ENCODE measurements at places on chromosomes 3 and 15.

DNA sequence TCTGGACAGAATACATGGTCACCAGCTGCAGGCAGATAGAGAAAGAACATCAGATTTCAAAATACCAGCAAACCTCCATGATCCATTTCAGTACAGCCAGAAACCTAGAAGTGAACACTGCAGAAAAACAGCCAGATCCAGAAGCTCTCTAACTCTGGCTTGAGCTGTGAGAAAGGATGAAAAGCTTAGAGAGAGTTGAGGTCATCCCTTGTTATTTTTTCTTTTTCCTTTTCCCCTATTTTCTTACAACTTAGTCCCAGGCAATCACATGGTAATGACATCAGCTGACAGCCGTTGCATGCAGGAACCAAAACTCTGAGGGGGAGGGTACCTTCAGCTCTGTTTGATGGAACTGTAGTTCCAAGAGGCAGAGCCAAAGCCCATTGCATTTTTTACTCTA, 113.2 kb downstream of the TCF12 start:
- H3K27me3 ChIP-seq: no peaks in the 10 kb centered on the region
- peaks cover 41% of the 10 kb centered on the region for H3K4me1 ChIP-seq
- no peak for DNase-seq
- H3K4me3 ChIP-seq: no peak overlapping the region
- peaks cover 2% of the 10 kb centered on the region for H3K36me3 ChIP-seq

- H3K4me3 ChIP-seq: no peak overlapping the region
- no peaks in the 10 kb centered on the region for H3K27me3 ChIP-seq
- no peaks in the 10 kb centered on the region for H3K36me3 ChIP-seq
- no peak for DNase-seq
- H3K4me1 ChIP-seq: peaks cover 3% of the 10 kb centered on the region
Observed at GRCh38 chr15:98126326-98127085, 166.0 kb downstream of the ARRDC4 start.

DNA sequence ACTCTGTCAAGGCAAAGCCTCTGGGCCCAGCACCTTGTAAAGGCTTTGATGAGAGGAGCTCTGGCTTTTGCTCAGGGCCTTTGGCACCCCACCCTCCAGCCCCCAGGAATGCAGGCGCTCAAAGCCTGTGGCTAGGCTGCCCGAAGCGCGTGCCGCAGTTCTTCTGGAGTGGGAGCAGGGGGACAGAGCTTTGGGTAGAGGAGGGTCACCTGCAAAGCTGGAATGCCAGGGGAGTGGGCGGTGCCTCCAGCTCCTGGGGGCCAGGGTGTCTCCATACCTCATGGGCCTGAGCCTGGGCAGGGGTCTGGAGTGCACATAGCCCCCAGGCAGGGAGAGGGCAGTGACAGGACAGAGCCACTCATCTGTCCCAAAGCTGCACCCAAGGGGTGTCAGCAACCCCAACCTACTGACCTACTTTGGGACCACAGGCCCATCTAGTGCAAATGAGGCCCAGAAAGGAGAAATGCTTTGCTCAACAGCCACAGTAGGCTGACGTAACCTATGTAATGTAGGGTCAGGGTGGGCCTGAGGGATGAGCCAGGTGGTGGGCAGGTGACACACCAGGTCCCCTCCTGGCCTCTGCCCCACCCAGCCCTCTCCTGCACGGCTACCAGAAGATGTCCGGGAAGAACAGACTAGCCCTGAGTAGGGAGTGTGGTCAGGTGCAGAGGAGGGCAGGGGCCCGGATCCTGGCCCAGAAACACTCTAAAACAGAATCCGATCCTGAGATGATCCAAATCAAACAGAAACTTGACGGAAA, 2.2 kb upstream of the CALML4 start:
- peaks cover 23% of the 10 kb centered on the region for H3K4me1 ChIP-seq
- H3K27me3 ChIP-seq: no peaks in the 10 kb centered on the region
- no peak overlapping the region for H3K4me3 ChIP-seq

- H3K36me3 ChIP-seq: no peaks in the 10 kb centered on the region
- H3K4me1 ChIP-seq: peaks cover 20% of the 10 kb centered on the region
- H3K4me3 ChIP-seq: no peak overlapping the region
- DNase-seq: no peak
- no peaks in the 10 kb centered on the region for H3K27me3 ChIP-seq
- H3K27ac ChIP-seq: no peak overlapping the region
Observed at GRCh38 chr15:40338921-40339620, 1.7 kb downstream of the CCDC9B start.

DNA sequence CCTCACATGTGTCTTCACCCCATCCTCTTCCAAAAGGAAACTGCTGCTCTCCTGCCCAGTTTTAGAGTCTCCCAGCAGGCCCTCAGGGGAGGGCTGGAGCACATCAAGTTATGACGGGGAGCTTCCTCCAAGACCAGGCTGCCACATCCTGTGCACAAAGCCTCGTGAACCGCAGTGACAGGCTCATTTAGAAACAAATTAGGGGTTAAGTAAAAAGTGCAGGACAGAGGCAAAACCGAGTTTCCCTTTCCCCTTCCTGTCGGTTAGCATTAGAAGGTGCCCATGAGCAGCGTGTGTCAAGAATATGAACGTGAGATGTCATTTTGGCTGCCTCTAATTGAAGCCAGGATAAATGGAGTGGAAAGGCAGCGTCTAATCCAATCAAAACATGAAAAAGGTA, 199.7 kb downstream of the ARRDC4 start:
- H3K4me1 ChIP-seq: peaks cover 29% of the 10 kb centered on the region
- H3K36me3 ChIP-seq: no peaks in the 10 kb centered on the region
- DNase-seq: peak; percentile 59
- H3K27me3 ChIP-seq: peaks cover 3% of the 10 kb centered on the region
- H3K27ac ChIP-seq: no peak overlapping the region

- no peaks in the 10 kb centered on the region for H3K4me1 ChIP-seq
- peaks cover 2% of the 10 kb centered on the region for H3K27me3 ChIP-seq
- DNase-seq: no peak
Observed at GRCh38 chr15:41577863-41578735, 19.1 kb downstream of the TYRO3 start.

- no peak for DNase-seq
- H3K4me1 ChIP-seq: peaks cover 19% of the 10 kb centered on the region
- H3K36me3 ChIP-seq: peaks cover 20% of the 10 kb centered on the region
- H3K27ac ChIP-seq: peak overlapping the region; percentile 83
- peaks cover 31% of the 10 kb centered on the region for H3K27me3 ChIP-seq
Observed at GRCh38 chr3:27714146-27714526, 8.0 kb downstream of the EOMES start.

DNA sequence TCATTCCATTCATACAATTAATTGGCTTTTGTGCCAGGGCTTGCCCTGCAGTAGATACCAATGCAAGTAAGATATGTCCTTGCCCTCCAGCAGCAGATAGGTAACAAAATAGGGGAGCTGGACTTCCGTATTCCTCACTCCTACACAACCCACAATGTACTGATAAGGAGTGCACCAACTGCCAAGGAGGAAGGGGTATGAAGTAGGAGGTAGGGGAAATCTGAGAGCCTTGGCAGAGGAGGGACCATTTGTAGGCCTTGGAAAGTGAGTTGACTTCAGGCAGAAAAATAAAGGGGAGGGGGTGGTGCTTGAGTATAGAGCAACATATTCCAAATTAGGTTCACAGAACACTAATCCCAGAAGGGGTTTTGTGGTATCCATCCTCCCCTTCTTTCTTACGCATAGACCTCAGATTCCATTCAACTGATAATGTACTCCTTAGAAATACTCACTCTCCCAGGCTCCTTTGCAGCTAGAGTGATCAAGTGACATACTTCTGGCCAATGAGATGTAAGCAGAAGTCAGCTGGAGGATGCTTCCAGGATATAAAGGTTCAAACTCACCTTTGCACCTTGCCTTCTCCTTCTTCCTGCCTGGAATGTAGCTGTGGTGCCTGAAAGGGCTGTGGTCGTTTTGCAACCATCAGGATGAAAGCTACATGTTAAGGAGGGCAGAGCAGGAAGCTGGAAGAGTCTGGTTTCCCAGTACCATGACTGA, 127.1 kb upstream of the SMAD3 start:
- H3K27me3 ChIP-seq: peaks cover 27% of the 10 kb centered on the region
- H3K4me3 ChIP-seq: no peak overlapping the region
- no peak overlapping the region for H3K27ac ChIP-seq
- peaks cover 4% of the 10 kb centered on the region for H3K4me1 ChIP-seq
- DNase-seq: no peak

- DNase-seq: no peak
- H3K4me3 ChIP-seq: no peak overlapping the region
- no peaks in the 10 kb centered on the region for H3K36me3 ChIP-seq
- no peak overlapping the region for H3K27ac ChIP-seq
Observed at GRCh38 chr3:194265505-194265892, 85.6 kb downstream of the CPN2 start.

DNA sequence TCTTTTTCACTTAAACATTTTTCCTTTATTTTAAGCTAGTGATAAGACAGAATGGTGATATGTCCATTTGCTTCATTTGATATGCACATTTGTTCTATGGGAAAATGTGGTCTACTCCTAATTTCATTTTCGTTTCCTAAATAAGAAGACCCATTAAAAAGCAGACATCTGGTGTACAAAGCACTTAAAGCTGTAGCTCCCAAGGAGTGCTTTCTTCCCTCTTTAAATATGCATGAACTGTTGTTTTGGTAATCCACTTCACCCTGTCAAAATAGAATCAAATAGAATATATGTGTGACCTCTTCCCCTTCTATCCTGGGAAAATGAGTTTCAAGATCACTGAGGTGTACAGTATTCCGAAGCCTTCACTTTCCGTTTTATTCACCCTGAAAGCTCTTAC, 182.8 kb downstream of the ROBO2 start:
- H3K27ac ChIP-seq: no peak overlapping the region
- no peaks in the 10 kb centered on the region for H3K27me3 ChIP-seq
- H3K4me3 ChIP-seq: no peak overlapping the region
- DNase-seq: no peak
- no peaks in the 10 kb centered on the region for H3K36me3 ChIP-seq

DNA sequence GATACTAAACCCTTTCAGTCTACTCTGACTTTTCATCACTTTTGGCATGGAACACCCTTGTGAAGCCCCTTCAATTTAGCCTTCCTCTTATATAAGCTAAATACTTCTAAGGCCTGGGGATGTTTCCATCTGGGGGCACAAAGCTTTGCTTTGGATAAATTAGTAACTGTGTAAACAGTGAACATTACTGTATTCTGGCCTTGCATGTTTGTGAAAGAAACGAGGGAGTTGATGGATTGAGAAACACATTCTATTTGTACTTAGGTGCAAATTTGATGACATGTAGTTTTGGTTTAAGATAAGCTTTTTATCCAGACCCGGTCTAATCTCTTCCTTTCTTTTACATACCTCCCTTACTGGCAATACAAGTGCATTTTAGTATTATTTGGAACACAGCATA, 19.7 kb downstream of the PSMD6 start:
- no peak overlapping the region for H3K27ac ChIP-seq
- DNase-seq: no peak
- H3K27me3 ChIP-seq: no peaks in the 10 kb centered on the region
- no peak overlapping the region for H3K4me3 ChIP-seq

DNA sequence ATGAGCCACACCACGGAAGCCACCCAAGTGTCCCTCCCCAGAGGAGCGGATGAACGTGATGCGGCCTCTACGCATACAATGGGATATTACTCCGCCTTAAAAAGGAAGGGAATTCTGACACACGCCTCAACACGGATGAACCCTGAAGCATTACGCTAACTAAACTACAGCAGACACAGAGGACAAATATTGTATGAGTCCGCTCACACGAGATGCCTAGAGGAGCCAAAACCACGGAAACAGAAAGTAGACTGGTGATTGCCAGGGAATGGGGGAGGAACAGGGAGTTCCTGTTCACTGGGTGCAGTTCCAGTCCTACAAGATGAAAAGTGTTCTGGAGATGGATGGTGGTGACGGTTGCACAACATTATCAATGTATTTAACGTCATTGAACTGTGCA, 32.7 kb downstream of the SRGAP3 start:
- H3K27ac ChIP-seq: no peak overlapping the region
- DNase-seq: no peak
- no peak overlapping the region for H3K4me3 ChIP-seq
- no peaks in the 10 kb centered on the region for H3K36me3 ChIP-seq

- DNase-seq: no peak
- no peak overlapping the region for H3K27ac ChIP-seq
- peaks cover 1% of the 10 kb centered on the region for H3K27me3 ChIP-seq
- peak overlapping the region; percentile 76 for H3K4me3 ChIP-seq
- H3K4me1 ChIP-seq: peaks cover 47% of the 10 kb centered on the region
Observed at GRCh38 chr3:59753808-59754450, 704.1 kb upstream of the CFAP20DC start.

DNA sequence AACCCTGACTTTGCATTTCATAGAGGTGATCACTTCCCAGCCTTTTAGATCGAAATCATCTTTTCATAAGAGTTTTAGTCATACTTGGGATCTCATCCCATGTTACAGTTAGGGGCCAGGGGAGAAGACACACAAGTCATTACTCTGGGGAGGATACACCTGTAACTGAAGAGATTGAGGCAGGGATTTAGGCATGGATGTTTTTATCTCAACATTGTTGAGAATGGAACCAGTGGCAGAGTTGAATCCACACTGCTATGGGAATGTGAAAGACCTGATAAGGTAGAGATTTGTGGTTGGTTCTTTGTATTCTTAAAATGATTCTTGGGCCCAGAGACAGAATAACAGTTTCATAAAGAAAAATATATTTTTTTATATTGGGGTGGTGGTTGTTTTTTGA, 16.2 kb upstream of the CLEC3B start:
- no peak for DNase-seq
- peaks cover 23% of the 10 kb centered on the region for H3K4me1 ChIP-seq
- peak overlapping the region; percentile 46 for H3K27ac ChIP-seq
- H3K27me3 ChIP-seq: no peaks in the 10 kb centered on the region
- H3K36me3 ChIP-seq: peaks cover 64% of the 10 kb centered on the region

GRCh38 chr3:107690522-107691138, 167.9 kb downstream of the BBX start:
- no peak overlapping the region for H3K27ac ChIP-seq
- no peaks in the 10 kb centered on the region for H3K27me3 ChIP-seq

- no peaks in the 10 kb centered on the region for H3K27me3 ChIP-seq
- no peak for DNase-seq
- no peak overlapping the region for H3K4me3 ChIP-seq
Observed at GRCh38 chr15:38477637-38478036, 23.7 kb downstream of the FAM98B start.

- H3K36me3 ChIP-seq: no peaks in the 10 kb centered on the region
- no peak overlapping the region for H3K27ac ChIP-seq
- H3K4me3 ChIP-seq: no peak overlapping the region
- H3K27me3 ChIP-seq: no peaks in the 10 kb centered on the region
- DNase-seq: no peak
Observed at GRCh38 chr15:53400986-53401385, 358.5 kb downstream of the WDR72 start.

DNA sequence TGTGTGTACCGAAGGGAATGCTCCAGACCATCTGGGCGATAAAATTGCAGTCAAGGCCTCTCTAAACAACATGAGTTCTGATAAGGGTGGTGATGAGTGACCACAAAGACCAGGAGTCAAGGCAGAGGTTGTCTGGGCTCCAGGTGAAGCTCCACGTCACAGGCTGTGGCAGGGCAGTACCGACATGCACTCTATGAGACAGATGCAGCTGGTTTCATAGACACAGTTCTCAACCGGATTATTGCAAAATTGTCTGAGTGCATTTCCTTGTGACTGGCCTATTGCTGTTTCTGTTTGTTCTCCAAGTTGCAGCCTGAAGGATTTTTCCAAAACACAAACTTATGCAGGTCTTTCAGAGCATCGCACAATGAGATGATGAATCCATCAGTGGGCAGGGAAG, 157.5 kb upstream of the HES1 start:
- no peaks in the 10 kb centered on the region for H3K4me1 ChIP-seq
- H3K27me3 ChIP-seq: peaks cover 13% of the 10 kb centered on the region
- H3K36me3 ChIP-seq: no peaks in the 10 kb centered on the region
- no peak for DNase-seq

GRCh38 chr15:82538961-82539690, 1.1 kb downstream of the RPS17 start:
- H3K27ac ChIP-seq: peak overlapping the region; percentile 95
- no peak for DNase-seq
- peaks cover 8% of the 10 kb centered on the region for H3K36me3 ChIP-seq
- peak overlapping the region; percentile 97 for H3K4me3 ChIP-seq
- H3K4me1 ChIP-seq: peaks cover 29% of the 10 kb centered on the region

Data from naive thymus-derived CD8-positive, alpha-beta T cell (primary cell).